WTC11 (cell line): ENCODE measurements at places on chromosomes 2 and 18. TPM values are rescaled to one million over a fixed set of nuclear protein-coding genes. Genes with fewer than 3 reads are reported as not detected.

The LIMS3 gene
- 1.1 to 4.6 TPM (median 2.5 TPM) in 3 replicates for total RNA-seq

The BABAM2 gene
- 16.5 to 21.5 TPM (median 21.0 TPM) in 3 replicates for total RNA-seq

The RBM44 gene
- total RNA-seq = 0.53 to 1.3 TPM (median 0.71 TPM) in 3 replicates

The C18orf54 gene
- 32.8 to 38.2 TPM (median 37.3 TPM) in 3 replicates for total RNA-seq

The OSBPL6 gene
- total RNA-seq = 7.4 to 9.2 TPM (median 8.3 TPM) in 3 replicates

The OSR1 gene
- 0.22 to 0.55 TPM (median 0.27 TPM) in 3 replicates for total RNA-seq

The MRO gene
- total RNA-seq = 0.71 to 2.1 TPM (median 1.1 TPM) in 3 replicates

The HNMT gene
- 2.8 to 4.6 TPM (median 3.1 TPM) in 3 replicates for total RNA-seq

The CYRIA gene
- total RNA-seq = 6.2 to 8.3 TPM (median 7.1 TPM) in 3 replicates

The CD8A gene
- 0.27 to 0.44 TPM (median 0.30 TPM) in 3 replicates for total RNA-seq

The ARHGEF33 gene
- 0.42 to 0.57 TPM (median 0.50 TPM) in 3 replicates for total RNA-seq

The SLC16A14 gene
- 1.7 to 2.7 TPM (median 2.6 TPM) in 3 replicates for total RNA-seq

The RTP5 gene
- total RNA-seq = not detected in 3 replicates

The INPP5D gene
- 17.2 to 23.7 TPM (median 22.3 TPM) in 3 replicates for total RNA-seq

The ECEL1 gene
- total RNA-seq = 21.4 to 23.3 TPM (median 21.9 TPM) in 3 replicates

The SP5 gene
- total RNA-seq = 1.7 to 9.7 TPM (median 7.0 TPM) in 3 replicates

The SMAD4 gene
- 105 to 107 TPM (median 107 TPM) in 3 replicates for total RNA-seq

The NT5DC4 gene
- total RNA-seq = not detected in 3 replicates

The MPP4 gene
- not detected in 3 replicates for total RNA-seq

The SRBD1 gene
- 19.1 to 23.4 TPM (median 22.8 TPM) in 3 replicates for total RNA-seq

The ACOXL gene
- total RNA-seq = 14.6 to 15.8 TPM (median 14.9 TPM) in 3 replicates

The METTL8 gene
- total RNA-seq = 47.8 to 59.1 TPM (median 53.4 TPM) in 3 replicates

The SPP2 gene
- not detected in 3 replicates for total RNA-seq

The SEMA4C gene
- 80.0 to 81.6 TPM (median 80.4 TPM) in 3 replicates for total RNA-seq

The C2orf80 gene
- total RNA-seq = 0.39 to 0.96 TPM (median 0.87 TPM) in 3 replicates

The SERPINB10 gene
- total RNA-seq = not detected in 3 replicates

The PCBP1 gene
- total RNA-seq = 489 to 528 TPM (median 518 TPM) in 3 replicates

The TTC27 gene
- 21.0 to 25.1 TPM (median 22.1 TPM) in 3 replicates for total RNA-seq

The STK16 gene
- 27.4 to 28.8 TPM (median 27.5 TPM) in 3 replicates for total RNA-seq

The SLC19A3 gene
- 6.4 to 7.5 TPM (median 6.5 TPM) in 3 replicates for total RNA-seq

The MLPH gene
- 7.7 to 10.3 TPM (median 9.7 TPM) in 3 replicates for total RNA-seq

The EN1 gene
- total RNA-seq = not detected in 3 replicates

The SLC23A3 gene
- 0.41 to 0.59 TPM (median 0.55 TPM) in 3 replicates for total RNA-seq

The CNDP1 gene
- total RNA-seq = 0.11 to 0.28 TPM (median 0.25 TPM) in 3 replicates

The HOXD9 gene
- not detected in 3 replicates for total RNA-seq

The ZAP70 gene
- 0.61 to 0.73 TPM (median 0.64 TPM) in 3 replicates for total RNA-seq

The XDH gene
- 3.0 to 3.7 TPM (median 3.7 TPM) in 3 replicates for total RNA-seq
